ENCODE measurements at places on chromosomes 5 and 9.

GRCh38 chr9:129122133-129122532 is 10.9 kb downstream of the PTPA start:
- DNase-seq, result no peak

DNA sequence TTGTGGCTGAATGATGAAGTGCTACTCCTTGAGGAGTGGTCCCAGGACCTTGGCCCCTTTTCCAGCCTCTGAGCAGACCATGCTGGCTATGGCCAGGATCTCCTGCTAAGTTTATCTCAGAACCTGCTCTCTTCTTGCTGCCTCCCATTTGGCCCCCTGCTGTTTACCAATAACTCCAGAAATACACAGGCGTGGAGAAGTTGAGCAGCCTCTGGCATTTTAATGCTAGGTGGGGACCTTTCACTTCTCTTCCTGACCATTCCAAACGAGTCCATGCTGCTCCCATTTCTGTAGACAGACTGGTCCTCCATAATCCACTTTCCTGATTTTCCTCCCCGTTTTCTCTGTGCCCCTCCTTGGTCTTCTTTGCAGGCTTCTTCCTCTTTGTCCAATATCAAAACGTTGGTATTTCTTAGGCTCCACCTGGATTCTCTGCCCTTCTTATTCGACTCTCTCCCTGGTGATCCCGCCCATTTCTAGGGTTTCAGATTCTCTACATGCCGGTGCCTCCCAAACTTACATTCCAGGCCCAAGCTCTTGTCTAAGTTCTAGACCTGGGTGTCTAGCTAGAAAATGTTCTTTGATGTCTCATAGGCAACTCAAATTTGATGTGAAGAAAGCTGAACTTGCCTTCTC is 33.4 kb upstream of the TNFAIP8 start:
- DNase-seq, result no peak

GRCh38 chr9:124212381-124213050 is 45.2 kb upstream of the NEK6 start:
- no peak for DNase-seq

DNA sequence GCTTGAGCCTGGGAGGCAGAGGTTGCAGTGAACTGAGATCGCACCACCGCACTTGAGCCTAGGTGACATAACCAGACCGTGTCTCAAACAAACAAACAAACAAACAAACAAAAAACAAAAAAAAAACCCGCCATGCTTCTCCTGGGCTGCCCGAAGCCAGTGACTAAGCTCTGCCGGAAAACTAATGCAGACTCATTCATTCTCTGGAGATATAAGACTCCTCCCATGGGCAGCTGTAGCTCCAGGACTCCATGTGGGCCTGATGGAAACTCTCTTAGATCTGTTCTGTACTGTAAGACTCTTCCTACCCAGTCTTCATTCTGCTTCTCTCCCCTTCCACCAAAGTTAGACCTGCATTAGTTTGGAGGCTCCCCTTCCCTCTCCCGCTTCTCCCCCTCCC is 11.1 kb downstream of the GLDC start:
- DNase-seq, result no peak

GRCh38 chr5:163596608-163597315 is 91.3 kb downstream of the MAT2B start:
- DNase-seq, result no peak

DNA sequence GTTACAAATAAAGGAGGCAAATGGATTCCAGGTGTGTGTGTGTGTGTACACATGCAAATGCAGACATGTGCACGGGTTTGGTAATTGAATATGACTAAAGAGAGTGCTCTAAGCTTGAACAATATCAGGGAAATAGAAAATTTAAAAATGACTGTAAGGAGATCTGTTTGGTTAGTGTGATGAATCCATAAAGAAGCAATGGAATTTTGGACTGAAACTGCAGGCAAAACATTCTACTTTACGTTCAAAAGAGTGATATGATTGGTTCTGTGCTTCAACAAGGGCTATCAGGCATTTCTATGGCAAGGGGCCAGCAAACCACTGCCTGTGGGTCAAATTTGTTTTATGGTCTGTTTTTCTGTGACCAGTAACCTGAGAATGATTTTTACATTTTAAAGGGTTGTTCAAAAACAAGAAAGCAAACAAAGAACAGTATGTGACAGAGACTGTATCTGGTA is 332.8 kb upstream of the KLF9 start:
- DNase-seq, result no peak

DNA sequence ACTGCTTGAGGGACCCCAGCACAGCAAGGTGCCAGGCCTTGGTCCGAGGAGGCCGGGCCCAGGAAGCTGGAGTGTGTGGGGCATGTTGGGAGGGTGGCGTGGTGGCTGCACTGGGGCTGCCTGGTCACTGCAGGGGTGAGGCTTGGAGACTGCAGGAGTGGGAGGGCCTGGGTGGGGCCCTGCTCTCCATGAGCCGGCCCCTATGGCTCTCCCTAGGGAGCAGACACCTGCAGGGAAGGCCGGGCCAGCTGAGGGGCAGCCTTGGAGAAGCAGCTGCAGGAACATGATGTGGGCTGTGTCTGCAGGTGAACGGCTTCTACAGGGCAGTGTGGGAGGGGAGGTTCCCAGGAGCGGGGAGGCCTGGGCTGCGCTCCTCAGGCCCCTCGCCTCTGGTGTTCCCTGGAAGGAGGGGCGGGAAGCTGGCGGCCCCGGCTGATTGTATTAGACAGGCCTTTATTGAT is 41.7 kb upstream of the TMEM250 start:
- no peak for DNase-seq

DNA sequence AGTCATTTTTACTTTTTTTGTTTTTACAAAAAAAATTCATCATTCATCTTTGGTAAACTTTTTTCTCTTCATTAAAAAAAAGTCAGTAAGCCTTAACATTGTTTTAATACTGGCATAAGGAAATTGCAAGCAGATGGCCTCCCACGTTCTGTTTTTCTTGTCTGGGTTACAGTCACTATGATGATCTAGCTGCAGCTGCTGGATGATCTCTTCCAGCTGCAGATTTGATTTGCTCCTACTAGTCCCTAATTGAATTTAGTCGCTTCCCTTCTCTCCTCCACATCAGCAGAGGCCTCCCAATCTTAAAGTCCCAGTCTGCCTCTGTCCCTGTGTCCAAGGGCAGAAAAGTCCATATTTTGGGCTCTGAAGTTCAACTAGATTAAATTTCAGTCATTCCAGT is 106.8 kb upstream of the PTGER4 start:
- DNase-seq, result no peak
